Cardiac septum (tissue), 1 donor: ENCODE measurements at places on chromosomes 6 and 20. TPM values are rescaled to one million over a fixed set of nuclear protein-coding genes. Genes with fewer than 3 reads are reported as not detected.

DNA sequence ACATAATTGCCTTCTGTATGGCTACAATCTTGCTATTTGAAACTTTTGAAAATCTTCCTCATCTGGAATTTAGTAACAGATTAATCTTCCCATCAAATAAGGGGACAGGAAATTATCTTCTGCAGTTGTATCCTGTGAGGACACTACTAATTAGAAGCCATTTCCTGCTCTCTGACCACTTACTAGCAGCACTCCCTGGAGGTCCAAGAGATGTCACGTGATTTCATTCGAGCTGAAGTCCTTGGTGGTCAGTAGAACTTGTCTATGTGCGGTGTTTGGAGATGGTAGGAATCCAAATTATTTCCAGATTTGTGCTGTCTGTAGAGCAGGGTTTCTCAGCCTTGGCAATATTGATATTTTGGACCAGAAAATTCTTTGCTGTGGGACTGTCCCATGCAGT lies 202.5 kb downstream of the TFAP2B start:
- no peak for DNase-seq

DNA sequence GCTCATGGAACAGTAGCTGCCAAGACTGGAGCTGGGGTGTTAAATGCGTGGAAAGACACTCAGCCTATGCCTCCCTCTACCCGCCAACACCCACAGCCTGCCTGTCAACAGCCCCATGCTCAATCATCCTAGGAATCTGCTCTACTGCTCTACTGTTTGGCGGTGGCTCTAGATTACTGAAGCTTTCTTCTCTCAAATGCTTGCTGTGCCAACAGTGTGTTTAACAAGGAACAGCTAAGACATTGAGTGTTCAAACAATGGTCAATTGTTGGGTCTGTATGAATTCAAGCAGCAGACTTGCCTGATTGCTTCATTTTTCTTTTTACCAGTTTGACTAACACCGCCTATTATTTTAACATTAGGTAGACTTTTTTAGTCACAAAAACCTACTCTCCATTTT lies 258.6 kb downstream of the SOD2 start:
- DNase-seq = no peak

DNA sequence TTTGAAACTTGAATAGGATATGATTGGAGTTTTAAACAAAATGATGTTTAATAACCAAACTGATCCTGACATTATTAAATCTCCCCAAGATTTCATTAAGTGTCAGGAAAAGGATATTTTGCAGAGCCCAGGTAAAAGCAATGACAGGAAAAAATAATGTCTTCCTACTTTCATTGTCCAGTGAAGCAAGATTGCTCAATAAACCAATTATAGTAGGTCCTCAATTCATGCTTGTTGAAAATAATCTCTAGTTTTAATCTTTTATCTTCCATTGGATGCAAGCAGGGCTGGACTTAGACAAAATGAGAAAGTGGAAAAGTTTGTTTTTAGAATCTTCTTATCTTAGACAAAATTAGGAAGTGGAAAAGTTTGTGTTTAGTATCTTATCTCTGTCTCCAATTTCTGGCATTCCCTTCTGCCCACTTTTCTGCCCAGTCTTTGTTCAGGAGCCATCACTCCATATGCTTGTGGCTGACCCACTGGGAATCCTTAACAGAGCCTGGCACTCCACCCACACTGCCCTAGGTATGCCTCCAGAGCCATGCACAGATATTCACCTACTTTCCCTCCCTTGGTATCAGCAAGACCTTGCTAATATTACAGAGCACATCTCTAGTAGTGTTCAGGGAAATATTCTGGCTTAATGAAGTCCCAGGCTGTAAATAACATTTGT lies 57.0 kb upstream of the CARMIL1 start:
- no peak for DNase-seq

DNA sequence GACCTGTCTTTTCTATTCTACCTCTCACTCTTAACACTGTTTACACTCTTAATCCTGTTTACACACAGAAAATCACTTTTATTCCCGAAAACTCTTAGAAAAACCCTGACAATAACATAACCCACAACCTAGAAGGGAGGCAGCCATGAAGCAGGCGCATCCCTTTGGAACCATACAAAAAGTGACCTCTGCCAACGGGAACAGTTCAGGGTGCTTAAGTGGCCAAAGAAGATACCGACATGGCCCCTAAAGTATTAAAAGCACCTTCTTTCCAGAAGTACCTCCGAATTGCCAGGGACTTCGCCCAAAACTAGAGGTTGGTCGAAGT lies 490 bp downstream of the MMUT start:
- no peak for DNase-seq

The GGTLC1 gene
- total RNA-seq = not detected

GRCh38 chr6:161038229-161039031 lies 46.9 kb downstream of the MAP3K4 start:
- DNase-seq = no peak

The ARMC12 gene
- 0.22 TPM for total RNA-seq

- DNase-seq = no peak
Measured at GRCh38 chr6:94785514-94785913, 791.8 kb upstream of the MANEA start.

DNA sequence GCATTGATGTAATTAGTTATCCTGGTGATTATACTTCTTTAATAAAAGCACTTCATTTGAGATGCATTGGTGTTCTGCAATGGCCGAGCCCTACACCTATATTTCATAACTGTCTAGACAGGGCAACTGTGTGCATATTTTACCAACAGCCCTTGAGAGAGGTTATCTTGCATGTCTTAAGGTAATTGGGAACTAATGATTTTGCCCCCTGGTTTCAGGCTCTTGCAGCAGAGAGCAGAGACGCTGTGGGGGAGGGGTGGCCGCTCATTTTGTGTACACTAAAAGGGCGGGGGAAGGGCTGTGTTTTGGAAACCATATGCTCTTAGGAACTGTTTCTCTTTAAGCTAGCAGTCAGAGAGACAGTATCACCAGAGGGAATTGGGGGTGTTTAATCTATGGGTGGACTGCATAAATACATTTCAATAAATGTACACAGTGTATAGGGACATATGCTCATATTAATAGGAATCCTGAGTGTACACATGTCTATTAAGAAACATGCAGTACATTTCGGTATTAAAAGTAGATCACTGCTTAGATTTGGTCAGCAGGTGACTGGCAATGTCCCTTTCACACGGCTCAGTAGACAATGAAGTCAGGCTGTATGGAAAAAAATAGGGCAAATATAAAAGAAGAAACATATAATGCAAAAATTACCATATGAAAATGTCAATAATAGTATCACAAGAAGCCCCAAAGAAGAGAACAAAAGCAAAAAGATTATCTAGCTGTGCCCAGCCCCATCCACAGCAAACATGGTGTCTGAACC lies 402.9 kb upstream of the CITED2 start:
- no peak for DNase-seq

The LIN28B gene
- total RNA-seq = not detected

GRCh38 chr20:9185511-9185910 lies 116.6 kb downstream of the PLCB4 start:
- no peak for DNase-seq

- DNase-seq = no peak
Measured at GRCh38 chr6:154161689-154162088, 122.6 kb downstream of the OPRM1 start.

GRCh38 chr20:2814587-2815051 lies at the start of gene C20orf141:
C20orf141 (plus strand) TSS chr20:2814987; CDS start chr20:2815185, 198 bp downstream.
- peak; percentile 73 for DNase-seq

GRCh38 chr6:112372226-112372806 lies 25.2 kb downstream of the RFPL4B start:
- DNase-seq = no peak

DNA sequence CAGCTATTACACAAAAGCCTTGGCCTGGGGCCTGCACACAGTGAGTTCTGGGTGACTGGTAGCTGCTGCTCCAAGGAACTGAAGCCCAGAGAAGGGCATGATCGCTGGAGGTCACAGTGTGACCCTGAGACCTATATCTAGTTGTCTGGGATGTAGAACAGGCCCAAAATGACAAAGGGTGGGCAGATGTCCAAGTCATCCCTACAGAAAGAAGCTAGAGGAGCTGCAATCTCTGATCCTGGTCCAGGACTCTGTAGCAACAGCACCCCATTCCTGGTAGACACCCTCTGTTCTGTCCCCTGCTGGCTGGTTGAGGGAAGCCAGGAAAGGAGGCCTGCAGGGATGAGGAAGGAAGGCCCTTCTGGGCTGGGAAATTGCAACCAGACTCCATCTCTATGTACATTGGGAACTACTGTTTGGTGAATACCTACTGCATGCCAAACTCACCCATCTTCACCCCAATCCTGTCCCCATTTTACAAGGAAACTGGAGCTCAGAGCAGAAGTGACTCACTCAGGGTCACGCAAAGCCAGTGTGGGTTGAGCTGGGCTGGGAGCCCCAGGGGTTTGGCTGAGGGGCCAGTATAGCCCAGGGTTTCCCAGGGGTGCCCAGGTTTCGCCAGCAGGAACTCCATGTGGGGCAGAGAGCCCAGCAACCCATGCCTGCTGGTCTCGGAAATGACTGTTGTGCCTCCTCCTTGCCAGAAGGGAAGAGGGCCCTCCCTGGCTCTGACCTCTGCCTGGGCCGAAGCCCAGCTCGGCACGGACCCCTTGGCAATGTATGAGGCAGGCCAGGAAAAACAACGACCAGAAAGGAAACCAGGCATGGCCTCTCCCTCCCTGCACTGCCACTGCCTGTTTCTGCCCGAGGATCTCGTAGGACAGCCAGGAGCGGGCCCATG lies 44.9 kb upstream of the TLDC2 start:
- peak; percentile 84 for DNase-seq

DNA sequence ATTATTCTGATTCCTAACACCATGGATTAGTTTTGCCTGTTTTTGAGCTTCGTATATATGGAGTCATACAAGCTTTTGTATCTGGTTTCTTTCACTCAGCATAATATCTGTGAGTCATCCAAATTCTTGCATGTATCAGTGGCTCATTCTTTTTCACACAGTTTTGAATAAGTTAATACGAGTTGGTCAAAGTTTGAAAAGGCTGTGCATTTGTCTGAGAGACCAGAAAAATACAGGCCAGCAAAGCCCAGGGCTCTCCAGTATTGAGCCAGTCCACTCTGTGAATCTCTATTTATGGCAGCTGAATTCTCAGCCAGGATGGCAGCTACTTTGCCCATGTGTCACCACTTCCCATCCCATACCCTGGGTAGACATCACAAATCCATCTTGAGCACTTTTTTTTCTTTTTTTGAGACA lies 7.2 kb upstream of the CHMP4B start:
- DNase-seq = no peak
